Smooth muscle cell of the pulmonary artery (primary cell): ENCODE measurements at places on chromosomes 3 and 15. TPM values are rescaled to one million over a fixed set of nuclear protein-coding genes. Genes with fewer than 3 reads are reported as not detected.

The ATP13A4 gene
- 0.36 and 0.46 TPM in 2 replicates for total RNA-seq

The GP5 gene
- 0.33 and 0.69 TPM in 2 replicates for total RNA-seq

The CEP63 gene
- total RNA-seq, result 17.1 and 19.2 TPM in 2 replicates

The CIDEC gene
- not detected in 2 replicates for total RNA-seq

The DLEC1 gene
- total RNA-seq, result 0.13 and 0.17 TPM in 2 replicates

The GOLGA6B gene
- not detected in 2 replicates for total RNA-seq

The GOLGA6D gene
- not detected in 2 replicates for total RNA-seq

The ZSCAN29 gene
- 16.7 and 17.8 TPM in 2 replicates for total RNA-seq

The TLR9 gene
- total RNA-seq, result under 0.01 and 0.23 TPM in 2 replicates

The SNTN gene
- not detected in 2 replicates for total RNA-seq

The LRTM1 gene
- total RNA-seq, result not detected in 2 replicates

The DLL4 gene
- total RNA-seq, result 0.07 and 0.10 TPM in 2 replicates

The CCR8 gene
- not detected in 2 replicates for total RNA-seq

The PLA2G4B gene
- total RNA-seq, result 1.1 and 1.2 TPM in 2 replicates

The SOX2 gene
- 0.63 TPM in 1 of 2 replicates, not detected in the other for total RNA-seq

The PLA2G4E gene
- not detected in 2 replicates for total RNA-seq

The C3orf85 gene
- not detected in 2 replicates for total RNA-seq

The OXTR gene
- 18.5 and 30.7 TPM in 2 replicates for total RNA-seq

The SI gene
- total RNA-seq, result not detected in 2 replicates

The LXN gene
- 52.5 and 56.0 TPM in 2 replicates for total RNA-seq

The RTP1 gene
- total RNA-seq, result not detected in 2 replicates

The PRKCD gene
- total RNA-seq, result 6.8 and 9.7 TPM in 2 replicates

The C15orf62 gene
- total RNA-seq, result 0.07 TPM in 1 of 2 replicates, not detected in the other

The CTXND1 gene
- total RNA-seq, result not detected in 2 replicates

The WDR93 gene
- total RNA-seq, result 0.07 TPM in 1 of 2 replicates, not detected in the other

The ACTC1 gene
- total RNA-seq, result 0.23 TPM in 1 of 2 replicates, not detected in the other

The CTDSPL gene
- 24.4 and 26.1 TPM in 2 replicates for total RNA-seq

The STRA6 gene
- total RNA-seq, result 0.59 and 2.6 TPM in 2 replicates

The LACTB gene
- 28.8 and 31.8 TPM in 2 replicates for total RNA-seq

The KLHL40 gene
- total RNA-seq, result not detected in 2 replicates

The TRH gene
- total RNA-seq, result 0.10 and 0.20 TPM in 2 replicates

The LMAN1L gene
- 0.26 TPM in 1 of 2 replicates, not detected in the other for total RNA-seq

The SCAANT1 gene
- total RNA-seq, result not detected in 2 replicates

The SERPINI2 gene
- total RNA-seq, result not detected in 2 replicates

The THOC7 gene
- total RNA-seq, result 34.1 and 43.2 TPM in 2 replicates

The TMEM89 gene
- not detected in 2 replicates for total RNA-seq

The CALML4 gene
- 1.6 and 2.3 TPM in 2 replicates for total RNA-seq

The CLSTN2 gene
- total RNA-seq, result 0.33 and 1.6 TPM in 2 replicates

The FSIP1 gene
- 0.66 and 1.6 TPM in 2 replicates for total RNA-seq

The NAALADL2 gene
- total RNA-seq, result 13.9 and 18.4 TPM in 2 replicates

The ACP3 gene
- total RNA-seq, result 0.33 TPM in 1 of 2 replicates, not detected in the other

The HTR3E gene
- not detected in 2 replicates for total RNA-seq

The GOLGA6L2 gene
- not detected in 2 replicates for total RNA-seq

The REC114 gene
- not detected in 2 replicates for total RNA-seq

The MCCC1 gene
- 23.9 and 24.1 TPM in 2 replicates for total RNA-seq

The RYR3 gene
- 0.07 TPM in 1 of 2 replicates, not detected in the other for total RNA-seq

The ZNF35 gene
- total RNA-seq, result 8.0 and 9.7 TPM in 2 replicates

The UBE2Q2 gene
- total RNA-seq, result 58.6 and 61.5 TPM in 2 replicates

The CACNA1D gene
- total RNA-seq, result 0.07 and 0.46 TPM in 2 replicates

The EOMES gene
- total RNA-seq, result not detected in 2 replicates

The PRR23B gene
- total RNA-seq, result not detected in 2 replicates

The LRRC2 gene
- total RNA-seq, result 0.36 and 1.5 TPM in 2 replicates
